Kidney epithelial cell (primary cell): ENCODE measurements at places on chromosomes 16 and 17. TPM values are rescaled to one million over a fixed set of nuclear protein-coding genes. Genes with fewer than 3 reads are reported as not detected.

GRCh38 chr17:44297975-44298374 lies 10.4 kb upstream of the RUNDC3A start:
- no peak for DNase-seq

- DNase-seq = no peak
Observed at GRCh38 chr17:65797101-65797500, 235.7 kb upstream of the AXIN2 start.

Gene HOXB13
- not detected in 2 replicates for total RNA-seq

DNA sequence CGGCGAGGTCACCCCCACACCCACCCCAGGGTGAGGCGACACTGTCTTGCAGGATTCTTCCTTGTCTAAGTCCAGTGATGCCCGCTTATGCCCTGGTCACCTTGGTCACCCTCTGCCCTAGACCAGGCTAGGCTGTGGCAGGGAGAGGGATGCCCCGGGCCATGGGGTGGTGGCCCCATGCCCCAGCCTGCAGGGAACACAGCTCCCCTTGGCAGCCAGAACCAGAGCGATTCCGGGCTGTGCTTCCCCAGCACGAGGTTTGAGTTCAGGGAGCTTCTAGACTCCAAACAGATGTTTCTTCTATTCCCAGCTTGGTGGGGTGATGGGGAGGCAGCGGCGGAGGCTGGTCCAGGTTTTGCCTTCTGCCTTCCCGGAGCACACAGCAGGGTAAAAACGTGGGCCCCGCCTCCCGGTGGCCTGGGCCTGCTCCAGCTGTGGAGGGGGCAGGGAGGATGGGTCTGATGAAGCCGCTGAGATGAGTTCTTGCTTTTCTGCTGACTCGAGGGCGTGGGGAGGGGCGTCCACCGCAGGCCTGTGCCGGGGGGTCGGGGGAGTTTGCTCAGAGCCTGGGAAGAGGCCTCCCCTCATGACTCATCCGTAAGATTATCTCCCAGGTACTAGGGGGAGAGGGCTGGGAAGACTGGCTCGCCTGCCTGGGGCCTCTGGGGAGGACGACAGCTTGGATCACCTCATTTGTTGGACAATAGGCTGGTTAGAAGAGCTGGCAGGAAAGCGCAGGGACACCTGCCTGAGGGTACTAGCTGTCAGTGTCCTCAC lies 15.4 kb downstream of the SMTNL2 start:
- DNase-seq = peak; percentile 41

Gene SYT17
- total RNA-seq = 0.62 and 0.63 TPM in 2 replicates

Gene G6PC1
- total RNA-seq = not detected in 2 replicates

- no peak for DNase-seq
Observed at GRCh38 chr16:68070249-68070730, 14.9 kb upstream of the NFATC3 start.
